ENCODE measurements at places on chromosomes 3 and 15.

GRCh38 chr15:99087405-99087943 is 17.4 kb upstream of the SYNM start:
- no peak for DNase-seq

DNA sequence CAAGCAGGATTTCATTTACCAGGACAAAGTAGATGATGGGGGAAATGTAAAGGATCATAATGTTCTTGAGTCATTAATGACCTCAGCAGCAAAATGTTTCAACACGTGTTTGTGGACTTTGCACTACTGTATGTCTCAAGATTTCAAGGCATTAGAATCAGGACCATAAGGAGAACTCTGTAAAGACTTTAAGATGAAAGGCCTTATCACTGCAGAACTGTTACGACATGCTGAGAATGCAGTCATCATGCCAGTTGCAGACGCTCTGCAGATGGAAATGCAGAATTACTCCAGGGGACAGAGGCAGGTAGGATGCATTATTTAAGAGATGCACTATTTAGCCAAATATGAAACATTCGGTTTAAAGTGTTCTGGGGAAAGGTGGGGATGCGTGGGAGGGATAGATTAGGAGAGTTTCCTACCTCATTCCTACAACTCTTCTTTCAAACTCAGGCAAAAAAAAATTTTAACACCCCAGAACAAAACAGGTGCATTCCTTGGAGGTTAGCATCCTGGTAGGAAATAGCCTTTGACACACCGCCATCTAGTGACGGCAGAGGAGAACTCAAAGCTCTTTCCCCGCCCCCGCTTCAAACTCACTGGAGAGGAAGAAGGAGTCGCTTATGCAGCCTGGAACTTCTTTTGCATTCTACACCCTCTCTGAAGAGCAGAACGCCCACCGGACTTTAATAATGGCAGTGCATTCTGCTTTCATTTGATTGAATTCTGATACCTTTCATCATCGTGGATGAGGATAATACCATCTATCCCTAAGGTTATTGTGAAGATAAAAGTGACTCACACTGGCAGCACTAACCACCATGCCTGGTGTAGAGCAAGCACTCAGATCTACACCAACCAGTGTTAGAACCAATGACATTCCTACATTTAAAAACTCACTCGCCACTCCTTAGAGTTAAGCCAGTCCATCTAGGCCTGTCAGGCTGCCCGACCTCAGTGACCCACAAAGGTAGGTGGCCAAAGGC is 43.1 kb upstream of the TOPAZ1 start:
- no peak for DNase-seq

DNA sequence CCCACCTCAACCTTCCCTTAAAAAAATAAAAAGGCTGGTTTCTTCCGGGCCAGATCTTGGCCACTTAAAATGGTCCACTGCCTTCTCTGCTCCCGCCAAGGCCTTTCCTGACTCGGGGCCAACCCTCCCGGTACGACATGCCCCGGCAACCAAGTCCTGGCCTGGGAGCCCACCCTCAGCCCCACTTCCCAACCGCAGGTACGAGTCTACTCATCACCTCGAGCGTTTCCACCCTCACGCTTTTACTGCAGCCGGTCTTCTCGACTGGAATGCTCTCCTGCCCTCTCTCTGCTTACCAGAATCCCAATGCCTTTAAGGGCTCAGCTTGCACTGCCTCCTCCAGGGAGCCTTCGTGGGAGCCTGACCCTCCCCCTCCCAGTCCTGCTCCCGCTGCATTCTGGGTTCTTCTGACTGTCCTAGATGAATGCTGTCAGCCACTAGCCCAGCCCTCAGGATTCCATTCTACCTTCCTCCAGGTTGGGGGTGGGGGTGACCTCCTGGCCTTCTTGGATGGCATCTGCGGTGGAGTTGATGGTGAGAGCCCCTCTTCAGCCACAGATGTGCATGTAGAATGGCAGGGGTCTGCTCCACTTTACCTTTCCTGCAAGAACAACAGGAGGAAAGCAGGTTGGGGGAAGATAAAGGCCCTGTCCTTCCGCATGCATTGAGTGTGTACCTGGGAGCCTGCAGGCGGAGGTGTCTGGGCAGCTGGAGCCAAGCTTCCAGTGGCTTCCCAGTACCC is 1.1 kb upstream of the CSRNP1 start:
- DNase-seq, result no peak

GRCh38 chr15:58512522-58512921 is 80.7 kb downstream of the LIPC start:
- DNase-seq, result no peak

DNA sequence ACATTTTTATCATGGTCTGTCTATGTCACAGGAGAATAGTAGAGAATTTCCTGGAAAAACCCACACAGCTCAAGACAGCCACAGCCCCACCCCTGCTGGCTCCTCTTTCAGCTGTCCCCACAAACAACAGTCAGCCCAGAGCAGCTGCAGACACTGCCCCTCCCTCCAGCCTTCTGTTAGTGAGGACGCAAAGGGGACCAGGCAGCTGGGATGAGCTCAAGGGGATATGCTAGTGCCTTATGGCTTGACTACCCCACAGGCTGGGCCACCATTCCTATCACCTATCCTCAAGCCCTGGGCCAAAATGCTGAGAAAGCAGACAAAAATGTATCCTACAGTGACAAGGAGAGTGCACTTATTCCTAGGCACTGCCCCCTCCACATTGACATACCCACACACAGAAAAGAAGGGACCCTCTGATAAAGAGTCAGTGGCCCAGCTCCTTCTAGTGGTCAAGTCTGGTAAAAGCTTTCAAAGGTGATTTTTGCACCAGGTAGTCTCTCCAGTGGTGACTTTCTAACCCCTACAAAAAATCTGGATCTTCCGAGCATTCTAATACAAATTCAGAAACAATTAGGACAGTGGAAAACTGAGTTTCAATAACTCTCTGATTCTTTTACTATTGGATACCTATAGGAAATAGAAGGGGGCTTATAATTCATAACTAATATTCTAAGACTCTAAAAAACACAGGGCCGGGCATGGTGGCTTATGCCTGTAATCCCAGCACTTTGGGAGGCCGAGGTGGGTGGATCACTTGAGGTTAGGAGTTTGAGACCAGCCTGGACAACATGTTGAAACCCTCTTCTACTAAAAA is 3.0 kb upstream of the MAP1A start:
- DNase-seq, result no peak

DNA sequence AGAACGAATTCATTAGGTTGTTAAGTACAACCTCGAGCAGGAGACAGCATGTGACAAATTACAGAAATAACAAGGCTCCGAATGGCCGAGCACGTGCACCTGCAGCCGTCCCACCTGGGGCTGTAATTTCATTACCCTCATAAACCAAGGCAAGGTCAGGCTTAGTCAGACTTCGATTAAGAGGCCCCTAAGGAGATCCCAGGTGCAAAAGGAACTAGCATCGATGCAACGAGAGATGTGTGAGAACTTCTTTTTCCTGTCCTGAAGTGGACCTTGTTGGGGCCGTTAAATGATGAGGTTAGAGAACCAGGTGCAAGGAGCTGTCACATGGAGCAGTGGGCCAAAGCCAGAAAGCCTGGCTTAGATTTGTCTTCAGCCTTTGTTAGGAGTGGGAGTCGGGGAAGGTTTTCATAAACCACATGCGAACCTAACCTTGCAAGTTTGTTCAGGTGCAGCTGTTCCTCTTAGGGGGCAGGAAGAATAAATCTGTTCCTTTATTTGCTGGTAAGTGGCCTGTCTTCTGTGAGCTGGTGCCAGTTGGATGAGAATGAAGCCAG is 559.9 kb upstream of the MCTP2 start:
- DNase-seq, result no peak

GRCh38 chr3:182810574-182811268 is 17.4 kb downstream of the ATP11B start:
- DNase-seq, result no peak

DNA sequence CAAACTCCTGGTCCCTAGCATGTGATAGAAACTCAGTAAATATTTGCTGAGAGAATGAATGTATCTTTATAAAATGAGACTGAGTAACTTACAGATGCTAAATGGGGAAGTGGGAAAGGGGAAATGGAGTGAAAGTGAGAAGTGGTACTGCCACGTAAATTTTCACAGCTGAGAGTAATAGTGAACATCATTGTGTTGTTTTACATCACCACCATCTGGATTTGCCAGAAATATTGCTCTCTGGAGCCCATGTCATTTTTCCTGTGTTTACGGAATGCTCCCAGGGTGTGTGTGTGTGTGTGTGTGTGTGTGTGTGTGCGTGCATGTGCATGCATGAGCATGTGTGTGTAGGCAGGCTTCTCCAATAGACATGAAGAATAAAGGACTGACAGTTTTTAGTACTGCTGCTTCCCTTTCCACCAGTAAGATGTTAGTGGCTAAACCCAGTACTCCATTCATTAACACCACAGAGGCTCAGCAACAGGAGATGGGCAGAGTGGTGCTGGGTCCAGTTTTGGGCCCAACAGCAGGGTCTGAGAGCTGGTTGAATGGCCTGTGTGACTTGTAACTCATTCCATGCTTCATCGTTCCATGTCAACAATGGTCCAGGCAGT is 57.3 kb downstream of the DIPK2A start:
- DNase-seq, result no peak

- no peak for DNase-seq
Measured at GRCh38 chr3:190566043-190566933, 52.4 kb downstream of the IL1RAP start.

- DNase-seq, result no peak
Measured at GRCh38 chr3:25587094-25587493, 77.6 kb downstream of the TOP2B start.

- DNase-seq, result no peak
Measured at GRCh38 chr3:44905446-44906157, 31.2 kb downstream of the TGM4 start.

DNA sequence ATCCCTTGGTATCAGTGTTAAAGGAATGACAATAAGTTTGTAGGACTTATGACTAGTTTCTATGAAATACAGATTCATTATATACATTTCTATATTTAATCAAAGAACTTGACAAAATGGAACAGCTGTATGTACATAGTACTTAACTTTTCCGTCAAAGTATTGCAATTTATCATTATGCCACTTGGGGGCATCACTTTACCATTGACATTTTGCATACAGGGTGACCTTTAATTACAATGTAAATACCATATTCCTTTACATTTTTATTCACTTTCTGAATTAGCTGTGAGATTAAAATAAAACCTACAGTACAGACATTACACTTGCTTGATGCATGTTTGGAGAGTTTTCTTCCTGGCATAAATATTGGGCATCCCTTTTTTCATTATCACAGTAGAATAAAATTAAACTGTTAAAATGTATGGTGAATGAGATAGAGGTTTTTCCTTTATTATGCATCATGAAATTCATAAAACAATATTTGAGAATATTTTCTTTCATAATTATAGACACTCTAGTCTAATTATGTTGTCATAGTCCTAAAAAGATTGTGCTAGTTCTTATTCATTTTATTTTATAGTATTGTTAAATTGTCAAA is 6.9 kb downstream of the NEK11 start:
- no peak for DNase-seq

DNA sequence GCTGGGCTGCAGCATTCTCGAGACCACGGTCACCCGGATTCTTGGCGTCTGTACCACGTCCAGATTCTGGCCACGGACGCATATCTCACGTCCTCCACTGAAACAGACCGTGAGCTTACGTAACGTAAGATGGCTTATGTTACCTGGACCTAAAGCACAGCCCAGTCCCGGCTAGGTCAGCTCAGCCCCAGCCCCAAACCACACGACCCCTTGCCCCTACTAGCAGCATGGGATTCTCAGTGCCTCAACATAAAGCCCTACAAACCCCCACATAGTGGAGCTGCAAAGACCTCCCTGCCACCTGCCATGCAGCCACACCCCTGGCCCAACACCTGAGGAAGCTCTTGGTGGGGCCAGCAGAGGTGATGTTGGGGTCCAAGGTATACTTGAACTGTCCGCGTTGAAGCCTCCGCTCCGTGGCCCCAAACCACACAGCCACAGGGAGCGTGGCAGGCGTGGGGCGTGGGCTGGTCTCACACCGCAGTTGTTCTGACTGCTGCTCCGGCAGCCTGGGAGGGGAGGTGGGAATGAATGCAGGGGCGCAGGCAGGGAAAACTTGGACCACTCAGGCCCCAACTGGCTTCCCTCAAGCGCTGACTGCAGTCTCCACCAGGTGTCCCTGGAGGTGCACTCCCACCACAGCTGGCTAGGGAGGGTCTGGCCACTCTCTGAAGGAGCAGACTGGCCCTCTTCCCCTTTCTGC is 14.5 kb downstream of the PLXNB1 start:
- DNase-seq, result no peak

Data from NCI-H187 treated with DMSO at 0.1 percent for 48 hours (cell line).